Right ventricle myocardium inferior (tissue), 1 donor: ENCODE measurements at places on chromosomes 13 and 19. TPM values are rescaled to one million over a fixed set of nuclear protein-coding genes. Genes with fewer than 3 reads are reported as not detected.
A peak's percentile ranks its signal among the peaks of the same experiment; 100 is the strongest.

GRCh38 chr13:94917824-94918223 lies 205.5 kb upstream of the SOX21 start:
- DNase-seq = no peak

GRCh38 chr19:33878030-33878544 lies 81.4 kb downstream of the KCTD15 start:
- no peak for DNase-seq

- peak; percentile 28 for DNase-seq
Observed at GRCh38 chr19:47241919-47242577, 11.0 kb upstream of the BBC3 start.

Gene MATK
- 0.43 TPM for total RNA-seq

Gene CYP4F12
- 5.8 TPM for total RNA-seq

DNA sequence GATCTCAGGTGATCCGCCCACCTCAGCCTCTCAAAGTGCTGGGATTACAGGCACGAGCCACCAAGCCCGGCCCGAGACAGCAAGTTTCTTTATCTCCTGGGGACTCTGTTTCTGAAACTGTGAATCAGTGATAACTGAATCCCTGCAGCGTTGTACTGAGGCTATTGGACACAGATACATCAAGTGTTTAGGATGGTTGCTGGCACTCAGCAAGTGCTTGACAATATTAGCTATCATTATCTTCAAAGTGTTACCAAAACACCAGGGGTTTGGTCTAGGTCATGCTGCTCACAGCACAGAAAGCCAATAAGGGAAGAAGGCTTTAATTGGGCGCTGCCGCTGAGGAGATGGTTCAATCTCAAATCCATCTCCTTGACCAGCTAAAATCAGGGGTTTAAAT lies 20.5 kb upstream of the PNMA8C start:
- no peak for DNase-seq

GRCh38 chr13:54373211-54373610 lies 1344.6 kb downstream of the OLFM4 start:
- no peak for DNase-seq

- DNase-seq = no peak
Observed at GRCh38 chr19:28103921-28104320, 1109.0 kb downstream of the UQCRFS1 start.

DNA sequence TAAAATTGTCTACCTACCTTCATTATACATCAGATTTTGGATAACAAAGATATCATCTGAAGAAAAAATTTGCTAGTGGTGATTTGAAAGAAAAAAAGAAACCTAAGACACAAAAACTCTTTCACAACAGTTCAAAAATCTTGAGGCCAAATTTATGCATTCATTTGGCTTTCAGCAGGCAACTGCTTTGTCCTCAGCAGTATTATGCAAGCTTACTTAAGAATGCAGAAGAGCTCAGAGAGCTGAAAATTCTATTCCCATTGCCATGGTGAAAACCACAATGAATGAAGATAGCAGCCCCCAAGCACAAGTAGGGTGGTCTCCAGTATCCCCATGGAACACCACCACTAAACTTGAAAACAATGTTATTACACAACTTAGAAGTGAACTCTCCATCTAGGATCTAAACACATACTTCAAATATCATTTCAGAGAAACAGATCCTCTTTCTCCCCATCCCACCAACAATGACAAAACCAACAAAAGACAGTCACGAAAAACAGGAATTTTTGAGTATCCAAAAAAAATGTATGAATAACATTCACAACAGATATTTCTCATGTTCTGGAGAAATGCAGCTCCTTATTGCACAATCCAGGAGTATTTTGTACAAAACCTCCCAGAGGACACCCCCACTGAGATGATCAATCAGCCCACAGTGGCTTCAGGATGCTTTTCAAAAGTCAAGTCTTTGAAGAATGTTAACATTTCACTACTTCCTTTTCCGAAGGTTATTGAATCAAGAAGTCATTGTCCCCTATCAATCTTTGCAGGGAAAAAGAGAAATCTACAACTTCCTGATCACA lies 192.7 kb downstream of the LHFPL6 start:
- DNase-seq = no peak
